ENCODE measurements at places on chromosomes 4 and X.

GRCh38 chr4:131061734-131062133 lies 1965.8 kb downstream of the C4orf33 start:
- no peak for DNase-seq

GRCh38 chrX:103475381-103475780 lies 43.9 kb downstream of the RAB40A start:
- DNase-seq = no peak

DNA sequence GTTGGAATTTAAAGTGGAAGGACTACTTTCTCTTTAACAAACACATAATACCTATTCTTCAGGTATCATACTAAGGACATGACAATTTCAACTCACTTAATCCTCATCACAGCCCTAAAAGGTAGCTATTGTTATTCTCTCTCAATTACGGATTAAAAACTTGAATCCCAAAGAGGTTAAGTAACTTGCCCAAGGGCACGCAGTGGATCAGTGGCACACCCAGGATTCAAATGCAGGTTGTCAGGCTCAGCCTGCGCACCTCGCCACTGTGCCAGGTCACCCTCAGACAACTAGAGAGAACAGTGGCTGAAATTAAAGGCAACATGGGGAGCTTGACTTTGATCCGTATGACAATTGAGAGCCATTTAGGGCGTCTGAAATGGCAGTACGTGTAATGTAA lies 67.6 kb downstream of the MFAP3L start:
- DNase-seq = no peak

- DNase-seq = no peak
Observed at GRCh38 chr4:79341893-79342653, 16.2 kb upstream of the NAA11 start.

DNA sequence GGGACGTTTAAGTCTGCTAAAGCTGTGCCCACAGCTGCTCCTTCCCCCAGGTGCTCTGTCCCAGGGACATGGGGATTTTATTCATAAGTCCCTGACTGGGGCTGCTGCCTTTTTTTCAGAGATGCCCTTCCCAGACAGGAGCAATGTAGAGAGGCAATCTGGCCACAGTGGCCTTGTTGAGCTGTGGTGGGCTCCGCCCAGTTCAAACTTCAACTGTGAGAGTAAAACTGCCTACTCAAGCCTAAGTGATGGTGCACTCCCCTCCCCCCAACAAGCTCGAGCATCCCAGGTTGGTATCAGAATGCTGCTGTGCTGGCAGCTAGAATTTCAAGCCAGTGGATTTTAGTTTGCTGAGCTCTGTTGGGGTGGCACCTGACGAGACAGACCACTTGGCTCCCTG lies 1371.4 kb downstream of the ADGRL3 start:
- DNase-seq = no peak

All from activated CD4-positive, alpha-beta T cell treated with anti-CD3 and anti-CD28 coated beads for 48 hours (primary cell).